Lung (tissue), 17 donors: ENCODE measurements at places on chromosomes 2 and 18. TPM values are rescaled to one million over a fixed set of nuclear protein-coding genes. Genes with fewer than 3 reads are reported as not detected.

GRCh38 chr18:3159830-3160229, 59.9 kb downstream of the MYOM1 start:
- H3K4me3 ChIP-seq = no peak overlapping the region
- no peaks in the 10 kb centered on the region for H3K36me3 ChIP-seq
- peaks cover 3% of the 10 kb centered on the region for H3K4me1 ChIP-seq
- no peak for DNase-seq
- no peaks in the 10 kb centered on the region for H3K27me3 ChIP-seq

- peaks cover 4% of the 10 kb centered on the region for H3K4me1 ChIP-seq
- peaks cover 2% of the 10 kb centered on the region for H3K27me3 ChIP-seq
- H3K36me3 ChIP-seq = no peaks in the 10 kb centered on the region
- H3K4me3 ChIP-seq = peak overlapping the region; percentile 87
Measured at GRCh38 chr2:46299365-46300263, 2.4 kb downstream of the EPAS1 start.

DNA sequence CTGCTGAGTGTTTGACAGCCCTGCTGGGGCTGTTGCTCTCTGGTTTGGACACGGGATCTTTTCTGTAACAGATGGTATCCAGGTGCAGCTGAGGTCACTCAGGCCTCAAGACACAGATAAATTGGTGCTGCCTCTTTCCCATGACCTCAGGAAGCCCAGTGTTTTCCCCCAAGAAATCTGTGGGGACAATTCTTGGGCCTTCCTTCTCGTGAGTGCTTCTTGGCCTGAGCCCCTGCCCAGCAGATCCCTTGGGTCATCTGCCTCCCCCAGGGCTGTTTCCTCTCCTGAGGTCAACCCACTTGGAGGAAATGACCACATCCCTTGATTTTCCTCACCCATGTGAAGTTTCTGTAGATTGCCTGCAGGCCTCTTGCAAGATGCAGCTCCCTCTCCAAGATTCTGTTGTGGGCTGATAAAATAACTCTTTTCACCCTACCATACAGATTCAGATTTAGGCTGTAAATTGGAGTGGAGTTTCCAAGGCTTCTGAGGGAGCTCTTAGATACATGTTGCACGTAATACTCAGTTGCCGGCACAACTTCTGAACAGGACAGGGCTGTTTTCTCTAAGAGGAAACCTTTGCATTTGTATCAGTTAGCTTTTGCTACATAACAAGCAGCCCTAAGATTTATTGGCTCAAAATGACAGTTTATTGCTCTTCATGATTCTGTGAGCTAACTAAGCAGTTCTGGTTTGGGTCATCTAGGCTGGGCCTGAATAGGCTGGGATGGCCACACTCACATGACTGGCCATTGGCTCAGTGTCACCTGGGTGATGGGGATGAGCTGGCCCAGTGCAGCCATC, 13.1 kb downstream of the ZAP70 start:
- H3K4me1 ChIP-seq = no peaks in the 10 kb centered on the region
- H3K27me3 ChIP-seq = peaks cover 12% of the 10 kb centered on the region
- H3K27ac ChIP-seq = no peak overlapping the region
- H3K36me3 ChIP-seq = no peaks in the 10 kb centered on the region
- no peak overlapping the region for H3K4me3 ChIP-seq

- H3K36me3 ChIP-seq = no peaks in the 10 kb centered on the region
- H3K27ac ChIP-seq = no peak overlapping the region
- H3K27me3 ChIP-seq = no peaks in the 10 kb centered on the region
- H3K4me3 ChIP-seq = no peak overlapping the region
Measured at GRCh38 chr18:5879479-5879882, 15.8 kb downstream of the TMEM200C start.

DNA sequence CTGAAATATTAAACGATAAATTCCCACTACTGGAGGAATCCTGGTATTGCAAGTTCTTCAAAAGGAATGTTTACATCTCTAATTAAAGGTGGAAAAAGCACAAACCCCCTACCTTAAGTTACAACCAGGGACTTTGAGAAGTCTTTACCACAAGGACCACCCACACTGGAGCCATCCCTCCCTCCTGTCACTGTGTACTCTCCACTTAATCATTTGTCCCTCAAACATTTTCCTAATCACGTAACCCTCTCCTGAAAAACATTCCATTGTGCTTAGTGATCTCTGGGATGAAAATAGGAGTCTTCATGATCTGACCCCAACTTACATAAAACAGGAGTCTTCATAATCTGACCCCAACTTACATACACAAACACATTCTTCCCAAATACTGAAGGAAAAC, 85.7 kb downstream of the SUCLG1 start:
- no peaks in the 10 kb centered on the region for H3K4me1 ChIP-seq
- no peak for DNase-seq
- H3K36me3 ChIP-seq = no peaks in the 10 kb centered on the region
- no peaks in the 10 kb centered on the region for H3K27me3 ChIP-seq
- no peak overlapping the region for H3K4me3 ChIP-seq

DNA sequence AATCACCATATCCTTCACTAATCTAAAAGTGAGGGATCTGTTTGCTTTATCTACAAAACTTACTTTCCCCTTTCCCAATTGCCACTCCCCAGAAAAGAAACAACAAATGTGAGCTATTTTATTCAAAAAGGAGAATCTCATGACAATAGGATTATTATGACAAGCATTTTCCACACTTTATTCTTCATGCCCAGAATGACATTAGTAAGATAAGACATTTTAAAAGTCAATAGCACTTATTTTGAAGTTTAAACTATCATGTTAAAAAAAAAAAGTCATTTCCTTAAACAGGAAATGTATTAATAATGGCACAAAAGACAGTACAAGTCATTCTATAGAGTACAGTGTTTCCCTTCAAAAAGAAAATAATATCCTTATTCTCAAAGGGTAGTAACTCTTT, 58.8 kb upstream of the HNRNPA3 start:
- no peak for DNase-seq
- no peaks in the 10 kb centered on the region for H3K4me1 ChIP-seq
- no peak overlapping the region for H3K4me3 ChIP-seq

DNA sequence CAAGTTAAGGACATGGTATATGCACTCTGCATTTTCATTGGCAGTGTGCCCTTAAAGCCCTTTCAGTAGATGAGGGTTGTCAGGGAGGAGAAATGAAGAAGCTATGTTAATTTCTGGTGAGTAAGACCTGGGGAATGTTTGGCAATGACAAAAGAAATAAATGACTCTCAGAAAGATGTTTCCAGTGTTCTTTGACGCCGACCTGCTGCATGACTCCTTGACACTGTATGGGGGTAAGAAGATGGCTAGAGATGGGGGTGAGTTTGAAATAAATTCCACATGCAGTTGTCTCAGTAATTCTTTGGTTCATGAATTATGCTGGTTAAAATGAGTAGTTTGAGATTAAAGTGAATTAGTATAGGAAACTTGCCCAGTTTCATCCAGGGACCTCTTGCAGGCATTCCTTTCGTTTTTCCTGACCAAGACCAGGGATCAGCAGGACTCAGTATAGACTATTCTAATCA, 5.9 kb downstream of the CCDC121 start:
- H3K4me1 ChIP-seq = peaks cover 3% of the 10 kb centered on the region
- no peaks in the 10 kb centered on the region for H3K27me3 ChIP-seq
- H3K27ac ChIP-seq = no peak overlapping the region
- no peak overlapping the region for H3K4me3 ChIP-seq
- peaks cover 14% of the 10 kb centered on the region for H3K36me3 ChIP-seq

DNA sequence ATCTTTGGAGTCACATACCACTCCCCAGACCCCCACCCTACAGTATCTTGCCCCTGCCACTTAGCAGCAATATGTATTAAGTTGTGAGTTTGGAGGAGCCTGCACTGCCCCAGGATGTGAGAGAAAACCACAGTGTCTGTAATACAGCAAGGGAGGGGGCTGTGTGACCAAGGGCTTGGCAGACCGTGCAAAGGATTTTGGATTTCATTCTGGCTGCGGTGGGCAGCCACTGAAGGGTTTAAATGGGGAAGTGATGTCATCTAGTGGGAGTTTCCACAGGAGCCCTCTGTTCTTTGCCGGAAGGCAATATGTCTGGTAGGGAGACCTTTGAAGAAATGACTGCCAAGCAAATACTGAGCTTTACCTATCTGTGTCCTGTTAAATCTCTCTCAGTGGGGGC, 202.4 kb downstream of the FHOD3 start:
- DNase-seq = no peak
- H3K27ac ChIP-seq = peak overlapping the region; percentile 35
- no peaks in the 10 kb centered on the region for H3K36me3 ChIP-seq
- H3K27me3 ChIP-seq = no peaks in the 10 kb centered on the region

- peak overlapping the region; percentile 77 for H3K4me3 ChIP-seq
- H3K36me3 ChIP-seq = peaks cover 3% of the 10 kb centered on the region
- DNase-seq = peak; percentile 66
Measured at GRCh38 chr2:241507430-241508239, 749 bp downstream of the STK25 start.

- no peak for DNase-seq
- no peak overlapping the region for H3K27ac ChIP-seq
- no peaks in the 10 kb centered on the region for H3K4me1 ChIP-seq
- no peaks in the 10 kb centered on the region for H3K36me3 ChIP-seq
Measured at GRCh38 chr2:173397539-173397938, 42.9 kb downstream of the CDCA7 start.

DNA sequence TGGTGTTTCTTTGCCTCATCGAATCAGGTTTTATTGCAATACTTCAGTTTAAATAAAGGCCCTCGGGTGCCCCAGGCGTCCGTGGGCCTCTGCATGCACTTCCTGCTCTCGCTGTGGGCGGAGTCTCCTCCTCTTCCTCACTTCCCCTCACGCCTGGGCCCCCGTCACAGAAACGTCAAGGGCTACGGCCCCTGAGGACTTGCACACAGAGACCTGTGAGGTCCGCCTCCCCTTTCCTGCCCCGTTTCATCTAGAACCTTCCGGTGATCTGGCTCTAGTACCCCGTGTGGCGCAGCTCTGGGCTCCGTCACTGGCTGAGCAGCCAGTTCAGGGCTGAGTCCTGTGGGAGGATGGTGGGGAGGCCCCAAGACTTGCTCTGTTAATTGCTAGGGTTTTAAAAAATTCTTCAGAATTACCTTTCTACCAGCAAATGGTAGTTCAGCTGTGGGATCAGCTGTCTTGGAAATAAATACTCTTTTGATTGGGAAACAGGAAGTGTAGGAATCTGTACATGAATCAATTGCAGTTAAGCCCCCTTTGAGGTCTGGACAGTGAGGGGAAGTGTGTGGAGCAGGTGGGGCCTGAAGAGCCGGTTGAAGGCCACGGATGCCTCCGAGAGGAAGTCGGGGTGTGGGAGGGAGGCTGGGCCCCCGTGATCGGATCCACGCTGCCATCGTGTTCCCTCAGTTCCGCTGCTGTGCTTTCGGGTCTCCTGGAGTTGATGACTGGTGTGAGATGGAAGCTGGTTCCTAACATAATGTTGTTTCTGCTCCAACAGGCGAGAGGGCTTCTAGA, 10.2 kb downstream of the NFATC1 start:
- H3K27ac ChIP-seq = peak overlapping the region; percentile 86
- H3K27me3 ChIP-seq = no peaks in the 10 kb centered on the region
- DNase-seq = no peak
- H3K4me3 ChIP-seq = no peak overlapping the region
- H3K4me1 ChIP-seq = peaks cover 13% of the 10 kb centered on the region

DNA sequence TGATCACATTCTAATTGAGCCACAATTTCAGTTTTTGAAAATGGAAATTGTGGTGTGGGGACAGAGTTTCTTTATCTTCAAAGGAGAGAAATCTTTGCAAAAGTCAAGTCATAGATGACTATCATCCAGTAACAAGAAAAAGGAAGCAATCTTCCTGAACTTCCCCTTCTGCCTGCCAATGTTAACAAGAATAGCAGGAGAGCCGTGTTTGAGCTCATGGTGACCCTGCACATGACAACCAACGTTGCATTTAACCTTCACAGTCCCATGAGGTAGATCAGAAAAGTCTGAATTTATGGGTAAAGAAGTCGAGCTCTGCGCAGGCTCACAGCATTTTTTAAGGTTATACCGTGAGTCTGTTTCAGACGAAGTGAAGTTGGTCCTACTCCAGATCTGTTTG, 454.9 kb downstream of the LPIN1 start:
- no peak for DNase-seq
- H3K4me1 ChIP-seq = peaks cover 15% of the 10 kb centered on the region
- no peaks in the 10 kb centered on the region for H3K27me3 ChIP-seq
- H3K27ac ChIP-seq = no peak overlapping the region
- H3K4me3 ChIP-seq = no peak overlapping the region

- H3K27ac ChIP-seq = no peak overlapping the region
- H3K4me3 ChIP-seq = no peak overlapping the region
- no peaks in the 10 kb centered on the region for H3K4me1 ChIP-seq
- H3K27me3 ChIP-seq = no peaks in the 10 kb centered on the region
- no peak for DNase-seq
Measured at GRCh38 chr18:2889761-2890192, 43.0 kb downstream of the EMILIN2 start.

- no peaks in the 10 kb centered on the region for H3K27me3 ChIP-seq
- DNase-seq = no peak
- no peaks in the 10 kb centered on the region for H3K36me3 ChIP-seq
- H3K27ac ChIP-seq = no peak overlapping the region
- H3K4me1 ChIP-seq = no peaks in the 10 kb centered on the region
Measured at GRCh38 chr18:35778850-35779627, 193.4 kb upstream of the RMP24 start.

- H3K4me3 ChIP-seq = no peak overlapping the region
- H3K27me3 ChIP-seq = no peaks in the 10 kb centered on the region
- DNase-seq = peak; percentile 73
- H3K27ac ChIP-seq = no peak overlapping the region
Measured at GRCh38 chr2:151973901-151974199, 125.0 kb downstream of the CACNB4 start.

DNA sequence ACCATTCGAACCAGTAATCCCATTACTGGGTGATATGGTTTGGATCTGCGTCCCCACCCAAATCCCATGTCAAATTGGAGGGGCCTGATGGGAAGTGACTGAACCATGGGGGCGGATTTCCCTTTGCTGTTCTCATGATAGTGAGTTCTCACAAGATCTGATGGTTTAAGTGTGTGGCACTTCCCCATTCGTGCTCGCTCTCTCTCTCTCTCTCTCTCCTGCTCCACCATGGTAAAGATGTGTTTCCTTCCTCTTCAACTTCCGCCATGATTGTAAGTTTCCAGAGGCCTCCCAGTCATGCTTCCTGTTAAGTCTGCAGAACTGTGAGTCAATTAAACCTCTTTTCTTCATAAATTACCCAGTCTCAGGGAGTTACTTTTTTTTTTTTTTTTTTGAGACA, 62.6 kb downstream of the NBAS start:
- H3K36me3 ChIP-seq = peaks cover 12% of the 10 kb centered on the region
- H3K4me1 ChIP-seq = no peaks in the 10 kb centered on the region
- H3K27me3 ChIP-seq = no peaks in the 10 kb centered on the region
- H3K4me3 ChIP-seq = no peak overlapping the region
- no peak for DNase-seq

DNA sequence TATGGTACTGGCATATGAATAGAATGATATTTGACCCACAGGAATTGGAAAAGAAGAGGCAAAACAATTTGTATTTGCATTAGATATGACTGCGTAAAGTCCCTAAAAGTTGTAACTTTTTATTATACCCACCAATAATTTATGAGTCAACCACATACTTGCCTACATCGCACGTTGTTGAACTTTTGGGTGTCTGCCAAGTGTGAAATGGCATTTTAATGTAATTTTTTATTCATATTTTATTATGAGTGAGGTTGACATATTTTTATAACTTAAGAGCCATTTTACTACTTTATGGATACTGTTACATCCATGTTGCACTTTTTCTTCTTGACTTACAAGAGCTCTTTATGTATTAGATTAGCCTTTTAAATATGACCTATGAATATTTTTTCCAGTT, 4.6 kb downstream of the DSC2 start:
- DNase-seq = no peak
- no peaks in the 10 kb centered on the region for H3K27me3 ChIP-seq
- no peaks in the 10 kb centered on the region for H3K4me1 ChIP-seq

Gene RAX
- polyA plus RNA-seq = not detected

Gene LDAH
- 9.3 TPM for polyA plus RNA-seq

Gene ELOA2
- not detected for polyA plus RNA-seq

Gene ITGA4
- polyA plus RNA-seq = 10.4 TPM

Gene WDR12
- 17.6 TPM for polyA plus RNA-seq

Gene NOSTRIN
- polyA plus RNA-seq = 38.1 TPM

Gene RND3
- polyA plus RNA-seq = 23.5 TPM

Gene FEV
- not detected for polyA plus RNA-seq

Gene MPP4
- polyA plus RNA-seq = 0.22 TPM
